ENCODE measurements at places on chromosomes 5 and 9. TPM values are rescaled to one million over a fixed set of nuclear protein-coding genes. Genes with fewer than 3 reads are reported as not detected.

SHOC1 gene
- not detected for total RNA-seq

CAVIN4 gene
- 0.16 TPM for total RNA-seq

EQTN gene
- not detected for total RNA-seq

CYLC2 gene
- not detected for total RNA-seq

CBY3 gene
- not detected for total RNA-seq

SPATA31A1 gene
- total RNA-seq, result not detected

AGXT2 gene
- total RNA-seq, result not detected

DDX4 gene
- total RNA-seq, result 0.61 TPM

TLE4 gene
- 47.7 TPM for total RNA-seq

AIF1L gene
- total RNA-seq, result 0.29 TPM

SLC36A2 gene
- not detected for total RNA-seq

SLC6A19 gene
- total RNA-seq, result not detected

SLC46A2 gene
- not detected for total RNA-seq

PCDHGA8 gene
- total RNA-seq, result not detected

OR2V2 gene
- total RNA-seq, result not detected

SAXO1 gene
- total RNA-seq, result 0.10 TPM

FCN2 gene
- total RNA-seq, result not detected

IRX1 gene
- total RNA-seq, result not detected

AGPAT2 gene
- 33.7 TPM for total RNA-seq

LOX gene
- total RNA-seq, result not detected

RELL2 gene
- total RNA-seq, result 37.1 TPM

CDO1 gene
- not detected for total RNA-seq

ASTN2 gene
- total RNA-seq, result 4.9 TPM

SPATA6L gene
- 0.29 TPM for total RNA-seq

IL7R gene
- total RNA-seq, result 45.4 TPM

TOMM5 gene
- 110 TPM for total RNA-seq

ZFP2 gene
- 0.21 TPM for total RNA-seq

SLCO6A1 gene
- not detected for total RNA-seq

RNF14 gene
- total RNA-seq, result 26.0 TPM

PCDHA10 gene
- not detected for total RNA-seq

TMEM252 gene
- not detected for total RNA-seq

PRLR gene
- total RNA-seq, result not detected

CFAP157 gene
- 0.16 TPM for total RNA-seq

FOXD4L3 gene
- 0.29 TPM for total RNA-seq

FAM221B gene
- not detected for total RNA-seq

NPR3 gene
- total RNA-seq, result not detected

SREK1IP1 gene
- total RNA-seq, result 21.8 TPM

ANKRD20A1 gene
- total RNA-seq, result 2.0 TPM

CLPTM1L gene
- total RNA-seq, result 80.0 TPM

ADCY2 gene
- not detected for total RNA-seq

SLC1A3 gene
- not detected for total RNA-seq

KIAA0825 gene
- total RNA-seq, result 2.0 TPM

PIP5KL1 gene
- total RNA-seq, result 2.6 TPM

STC2 gene
- total RNA-seq, result 16.6 TPM

MZB1 gene
- total RNA-seq, result 19.0 TPM

CDC20B gene
- total RNA-seq, result 0.13 TPM

TLE1 gene
- total RNA-seq, result 0.50 TPM

MARVELD2 gene
- 0.26 TPM for total RNA-seq

CNTLN gene
- 1.2 TPM for total RNA-seq

KCNIP1 gene
- not detected for total RNA-seq

PRUNE2 gene
- 0.16 TPM for total RNA-seq

ANKRD18A gene
- 0.11 TPM for total RNA-seq
